ENCODE measurements at places on chromosomes 16 and 17.
A peak's percentile ranks its signal among the peaks of the same experiment; 100 is the strongest.

- DNase-seq: no peak
Measured at GRCh38 chr16:65909310-65910050, 457.0 kb upstream of the CDH5 start.

DNA sequence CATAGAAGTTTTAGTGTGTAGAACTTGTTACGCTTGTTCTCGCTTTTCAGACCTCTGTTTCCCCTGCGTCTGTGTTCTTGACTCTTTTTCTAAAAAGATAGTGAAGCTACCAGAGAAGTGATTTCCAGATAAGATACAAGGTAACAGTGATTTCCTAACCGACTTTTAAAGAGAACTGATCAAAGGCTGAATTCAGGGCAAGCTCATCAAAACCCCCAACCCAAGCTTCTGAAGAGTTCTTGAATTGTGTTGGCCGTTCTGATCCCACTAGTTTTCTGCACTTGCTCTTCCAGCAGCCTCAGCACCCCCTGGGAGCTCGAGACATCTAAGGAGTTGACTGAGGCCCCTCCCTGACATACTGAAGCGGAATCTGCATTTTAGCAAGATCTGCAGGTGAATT is 12.7 kb upstream of the NSMCE1 start:
- no peak for DNase-seq

DNA sequence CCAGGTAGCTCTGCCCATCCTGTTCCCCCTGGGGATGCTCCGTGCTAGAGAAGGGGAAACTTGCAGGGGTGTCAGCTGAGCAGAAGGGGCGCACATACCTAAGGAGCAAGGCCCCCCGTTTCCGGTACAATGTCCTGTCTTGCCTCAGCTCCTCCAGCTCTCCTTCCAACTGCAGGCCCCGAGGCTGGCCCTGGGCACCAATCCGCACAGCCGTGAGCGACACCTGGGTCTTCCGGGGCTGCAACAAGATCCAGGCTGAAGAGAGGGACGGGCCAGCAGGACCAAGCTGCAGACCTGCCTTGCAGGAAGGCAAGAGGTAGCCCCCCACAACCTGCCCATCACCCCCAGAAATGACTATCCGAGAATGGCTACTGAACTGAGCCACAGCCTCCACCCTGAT is 102.6 kb downstream of the RMI2 start:
- DNase-seq: no peak

DNA sequence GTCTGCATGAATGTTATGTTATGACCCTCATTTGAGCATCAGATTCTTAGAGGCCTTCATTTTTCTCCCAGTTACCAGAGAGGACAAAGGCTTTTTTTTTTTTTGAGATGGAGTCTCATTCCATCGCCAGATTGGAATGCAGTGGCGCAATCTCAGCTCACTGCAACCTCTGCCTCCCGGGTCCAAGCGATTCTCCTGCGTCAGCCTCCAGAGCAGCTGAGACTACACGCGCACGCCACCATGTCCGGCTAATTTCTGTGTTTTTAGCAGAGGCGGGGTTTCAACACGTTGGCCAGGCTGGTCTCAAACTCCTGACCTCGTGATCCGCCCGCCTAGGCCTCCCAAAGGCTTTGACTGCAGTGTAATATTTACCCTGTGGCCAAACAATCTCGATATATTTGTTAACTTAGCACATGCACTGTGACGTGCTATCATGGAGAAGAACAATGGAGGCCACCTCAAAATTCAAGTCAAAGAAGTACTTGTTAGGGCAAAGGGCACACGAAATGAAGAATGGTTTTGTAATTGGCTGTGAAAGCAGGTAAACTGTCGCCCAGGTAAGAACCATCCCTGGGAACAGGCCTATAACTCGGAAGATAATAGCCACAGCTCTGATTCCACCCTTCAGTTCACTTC is 303.4 kb downstream of the SLC39A11 start:
- DNase-seq: no peak

DNA sequence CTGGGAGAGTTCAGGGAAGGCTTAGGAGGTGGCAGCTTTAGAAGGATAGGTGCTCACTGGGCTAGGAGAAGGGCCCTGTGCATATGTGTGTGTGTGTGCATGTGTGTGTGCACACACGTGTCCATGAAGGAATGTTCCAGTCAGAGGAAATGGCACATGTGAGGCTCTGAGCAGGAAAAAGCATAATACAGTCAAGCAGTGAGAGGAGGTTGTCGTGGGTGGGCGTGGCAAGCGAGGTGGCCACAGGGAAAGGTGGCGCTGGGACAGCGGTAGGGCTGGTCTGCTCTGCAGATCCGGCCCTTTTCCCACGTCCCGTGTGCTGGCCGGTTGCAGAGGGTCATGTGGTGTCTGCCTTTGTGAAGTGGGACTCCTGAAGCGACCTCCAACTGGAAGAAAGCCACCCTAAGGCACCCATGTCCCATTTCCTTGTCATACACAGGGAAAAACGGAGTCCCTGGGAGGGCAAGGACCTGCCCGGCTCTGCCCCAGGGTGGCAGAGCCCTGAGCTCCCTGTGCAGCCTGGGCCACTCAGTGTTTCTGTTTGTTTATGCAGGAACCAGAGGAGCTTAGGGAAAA is 40.1 kb downstream of the NT5M start:
- no peak for DNase-seq

- no peak for DNase-seq
Measured at GRCh38 chr16:77610496-77610895, 111.8 kb upstream of the NUDT7 start.

- DNase-seq: peak; percentile 19
Measured at GRCh38 chr17:76968707-76969597, 100.7 kb downstream of the MGAT5B start.
